ENCODE measurements at places on chromosomes 1 and 21. TPM values are rescaled to one million over a fixed set of nuclear protein-coding genes. Genes with fewer than 3 reads are reported as not detected.

GRCh38 chr1:35646043-35646442 lies 4.7 kb upstream of the PSMB2 start:
- no peak for DNase-seq

GRCh38 chr1:31703431-31704270 lies at the start of gene COL16A1:
Gene COL16A1 (minus strand): TSS chr1:31704017. CDS start chr1:31702193, 1,824 bp downstream.
- DNase-seq = no peak

- no peak for DNase-seq
These were observed 179.6 kb upstream of the CAMK1G start for GRCh38 chr1:209403921-209404320.

DNA sequence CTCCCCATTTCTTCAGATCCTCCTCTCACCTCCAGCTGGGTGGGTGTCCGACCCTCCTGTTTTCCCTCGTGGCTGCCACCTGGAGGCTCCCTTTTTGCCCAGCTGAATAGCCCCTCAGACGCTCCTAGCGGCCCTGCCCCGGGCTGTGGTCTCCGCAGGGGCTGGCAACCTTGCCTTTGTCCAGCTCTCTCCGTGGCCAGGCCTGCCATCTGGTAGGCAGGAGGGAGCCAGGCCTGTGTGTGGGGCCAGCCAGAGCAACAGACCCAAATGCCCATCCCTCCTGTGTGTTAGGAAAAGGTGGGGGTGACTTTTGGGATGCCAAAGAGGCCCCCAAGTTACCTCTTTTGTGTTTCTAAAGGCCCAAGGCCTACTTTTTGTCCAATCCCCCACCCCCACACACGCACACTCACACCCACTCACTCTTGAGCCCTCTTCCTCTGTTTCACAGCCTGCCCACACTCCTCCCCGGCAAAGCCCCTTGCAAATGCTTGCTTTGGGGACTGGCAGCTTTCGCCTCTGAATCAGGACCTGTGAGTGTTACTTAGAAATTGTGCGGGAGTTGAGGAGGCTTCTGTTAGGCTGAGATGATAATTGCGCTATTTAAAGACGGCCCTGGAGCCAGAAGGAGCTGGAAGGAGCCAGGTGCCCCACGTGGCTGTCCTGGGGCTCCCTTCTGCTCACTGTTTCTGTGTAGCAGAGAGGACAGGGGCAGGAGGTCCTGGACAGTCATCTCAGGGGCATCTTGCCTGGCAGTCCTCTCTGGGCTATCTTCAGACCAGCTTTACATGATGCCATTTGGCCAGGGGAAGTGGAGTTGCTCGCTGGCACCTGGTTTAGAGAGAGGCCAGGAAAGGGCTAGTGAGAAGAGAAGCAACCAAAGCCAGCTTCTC lies 9.1 kb downstream of the PPFIA4 start:
- no peak for DNase-seq

The SPRR2A gene
- total RNA-seq = not detected

The MROH9 gene
- not detected for total RNA-seq

The LYPD8 gene
- total RNA-seq = not detected

The RGS8 gene
- total RNA-seq = not detected

The BNIPL gene
- 0.53 TPM for total RNA-seq

DNA sequence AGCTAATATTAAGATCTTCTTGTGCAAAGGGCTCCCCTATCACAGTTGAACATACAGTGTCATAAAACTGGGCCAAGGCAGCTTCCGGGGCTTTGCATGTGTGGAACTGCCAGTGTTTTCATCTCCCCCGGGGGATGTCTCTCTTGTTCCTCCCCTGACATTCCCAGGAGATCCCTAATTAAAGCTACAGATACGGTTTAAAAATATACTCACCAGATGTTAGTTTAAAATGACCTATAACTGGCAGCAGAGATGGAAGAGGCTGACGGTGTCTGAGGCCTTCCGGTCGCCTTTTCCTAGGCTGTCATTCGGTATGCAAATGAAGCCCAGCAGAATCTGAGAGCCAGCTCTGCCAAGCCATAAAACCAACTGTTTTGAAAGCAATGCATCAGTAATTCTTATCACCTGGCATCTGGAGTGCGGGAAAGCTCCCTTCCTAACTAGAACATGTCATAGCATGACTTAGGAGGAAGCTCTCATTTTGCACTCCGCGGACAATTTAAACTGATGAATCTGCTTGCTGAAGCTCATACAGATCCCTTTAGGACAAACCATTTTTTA lies 436.5 kb upstream of the VAMP3 start:
- DNase-seq = no peak

The NES gene
- 0.05 TPM for total RNA-seq

DNA sequence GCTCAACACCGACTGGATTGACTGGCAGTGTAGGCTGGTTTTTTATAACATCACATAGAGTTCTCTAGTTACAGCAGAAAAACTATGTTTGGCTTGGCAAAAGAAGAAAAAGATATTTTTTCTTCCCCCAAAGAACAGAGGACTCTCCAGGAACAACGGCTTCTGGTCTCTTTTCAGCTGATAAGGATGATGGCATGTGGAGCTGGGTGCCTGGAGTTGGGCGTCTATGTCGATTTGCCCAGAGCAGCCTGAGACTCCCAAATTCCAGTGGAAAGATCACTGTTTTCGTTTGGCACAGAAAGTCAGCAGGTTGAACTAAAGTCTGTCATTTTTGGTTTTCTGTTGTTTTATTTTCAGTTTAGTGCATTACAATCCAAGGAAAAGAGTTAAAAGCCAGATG lies 91.1 kb downstream of the SMYD2 start:
- no peak for DNase-seq

Data from activated T-cell treated with anti-CD3 and anti-CD28 coated beads, Interleukin-2, amount 50 U/mL, for 4 hours (primary cell).